ENCODE measurements at places on chromosomes 16 and 17.

DNA sequence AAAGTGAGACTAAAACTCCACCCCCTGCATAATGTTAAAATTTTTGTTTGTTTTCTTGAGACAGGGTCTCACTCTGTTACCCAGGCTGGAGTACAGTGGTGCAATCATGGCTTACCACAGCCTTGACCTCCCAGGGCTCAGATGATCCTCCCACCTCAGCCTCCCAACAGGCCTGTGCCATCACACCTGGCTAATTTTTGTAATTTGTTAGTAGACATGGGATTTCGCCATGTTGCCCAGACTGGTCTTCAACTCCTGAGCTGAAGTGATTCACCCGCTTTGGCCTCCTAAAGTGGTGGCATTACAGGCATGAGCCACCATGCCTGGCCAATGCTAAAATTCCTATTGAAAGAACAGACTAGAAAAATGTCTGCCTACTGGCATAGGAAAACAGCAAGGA lies 103.8 kb downstream of the TRIM37 start:
- no peak for DNase-seq

GRCh38 chr16:21523411-21524067 lies 75.8 kb upstream of the METTL9 start:
- DNase-seq = no peak

GRCh38 chr16:84502075-84502474 lies 2.4 kb downstream of the MEAK7 start:
- DNase-seq = no peak

GRCh38 chr16:17776465-17776864 lies 305.7 kb upstream of the XYLT1 start:
- no peak for DNase-seq

GRCh38 chr17:48613862-48614694 lies 1.0 kb downstream of the HOXB8 start:
- DNase-seq = no peak

GRCh38 chr16:55658898-55659420 lies 3.2 kb downstream of the SLC6A2 start:
- DNase-seq = no peak

DNA sequence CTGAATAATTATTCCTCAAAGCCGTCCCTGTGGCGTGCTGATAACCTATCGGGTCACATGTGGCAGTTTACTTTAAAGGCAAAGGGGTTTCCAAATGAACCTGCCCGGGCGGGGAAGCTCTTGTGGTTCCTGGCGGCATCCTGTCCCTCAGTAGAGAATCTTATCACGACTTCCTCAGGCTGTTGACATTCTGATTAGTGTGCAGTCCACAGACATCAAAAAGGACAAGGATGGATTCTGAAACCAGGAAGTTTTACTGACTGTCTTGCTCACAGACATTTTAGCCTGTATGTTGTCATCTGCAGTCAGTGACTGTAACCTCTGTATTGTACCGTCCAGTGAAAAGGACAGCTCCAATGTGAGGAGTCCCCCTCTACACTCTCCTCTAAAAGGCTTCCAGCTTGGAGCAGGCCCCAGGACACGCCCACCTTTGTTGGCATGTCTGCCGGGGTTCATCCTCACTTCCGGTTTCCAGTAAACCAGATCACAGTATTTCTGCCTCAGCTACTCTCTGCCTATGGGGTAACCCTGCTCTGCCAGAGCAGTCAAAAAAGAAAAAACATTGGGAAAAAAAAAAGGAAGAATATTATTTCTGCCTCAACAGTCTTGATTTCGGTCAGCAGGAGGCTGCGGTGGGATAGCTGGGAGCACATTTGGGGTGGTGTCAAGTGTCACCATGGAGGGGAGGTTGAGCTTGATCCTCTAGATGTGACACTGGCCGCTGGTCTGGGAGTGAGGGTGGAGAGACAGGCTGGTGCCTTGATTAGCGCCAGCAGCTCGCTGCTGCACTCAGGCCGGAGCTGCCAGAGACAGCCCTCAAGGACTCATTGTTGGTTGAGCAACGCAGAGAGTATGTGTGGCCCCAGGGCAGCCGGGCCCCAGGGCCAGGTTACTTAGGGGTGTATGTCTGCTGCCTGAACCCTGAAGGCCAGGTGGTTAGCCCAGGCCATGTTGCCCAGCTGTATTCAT lies 89.0 kb upstream of the DNAH17 start:
- DNase-seq = no peak

GRCh38 chr17:43463241-43463640 lies 20.5 kb upstream of the DHX8 start:
- DNase-seq = no peak

GRCh38 chr17:70875729-70876310 lies 706.5 kb downstream of the KCNJ2 start:
- DNase-seq = no peak

GRCh38 chr16:56874800-56875199 lies 9.8 kb downstream of the SLC12A3 start:
- DNase-seq = no peak

DNA sequence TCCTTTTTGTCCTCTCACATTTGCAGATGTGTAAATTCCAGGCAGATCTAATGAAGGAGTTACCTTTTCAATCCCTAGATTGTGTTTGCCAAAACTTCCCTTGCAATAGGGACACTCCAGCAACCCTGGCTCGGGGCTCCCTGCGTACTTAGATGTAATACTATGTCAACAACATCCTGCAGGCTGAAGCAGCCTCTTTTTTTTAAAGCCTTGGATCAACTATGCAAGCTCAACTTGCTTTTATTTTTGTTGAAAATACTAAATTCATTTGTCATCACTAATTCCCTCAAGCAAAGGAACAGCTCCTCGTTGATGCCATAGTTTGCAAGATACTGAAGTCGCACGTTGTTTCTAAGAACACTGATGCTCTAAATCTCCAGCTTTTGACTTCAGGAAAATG lies 59.1 kb downstream of the GRIN2A start:
- no peak for DNase-seq

DNA sequence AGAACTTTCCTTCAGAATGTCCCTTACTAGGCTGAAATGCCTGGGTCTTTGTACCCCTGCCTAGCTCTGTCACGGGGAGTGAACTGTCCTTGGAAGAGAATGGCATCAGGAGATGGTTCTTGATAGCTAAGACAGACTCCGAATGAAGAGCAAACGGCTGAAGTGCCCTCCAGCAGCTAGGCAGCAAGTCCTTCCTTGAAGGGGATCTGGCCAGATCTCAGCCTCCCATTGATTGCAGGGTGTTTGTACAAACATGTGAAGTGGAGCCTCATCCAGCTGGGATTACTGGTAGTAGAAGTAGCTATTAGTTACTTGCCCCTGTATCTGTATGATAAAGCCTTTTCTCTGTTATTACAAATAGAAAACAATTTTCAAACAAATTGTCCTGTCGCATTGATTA lies 30.9 kb downstream of the LRRC36 start:
- DNase-seq = no peak

DNA sequence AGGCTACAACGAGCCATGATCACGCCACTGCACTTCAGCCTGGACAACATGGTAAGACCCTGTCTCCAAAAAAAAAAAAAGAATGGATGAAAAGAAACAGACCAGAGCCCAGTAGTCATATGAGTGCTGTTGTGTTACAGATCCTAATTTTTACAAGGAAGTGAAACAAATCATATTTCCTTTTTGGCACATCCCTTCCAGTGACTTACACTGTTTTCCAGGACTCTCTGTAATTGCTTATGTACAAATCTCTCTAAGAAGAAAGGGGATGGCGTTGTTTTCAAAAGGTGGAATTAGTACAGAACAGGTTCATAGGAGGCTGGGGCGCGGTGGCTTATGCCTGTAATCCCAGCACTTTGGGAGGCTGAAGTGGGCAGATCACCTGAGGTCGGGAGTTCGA lies 19.8 kb upstream of the ZNF594 start:
- DNase-seq = no peak

GRCh38 chr17:74452033-74452840 lies 14.2 kb upstream of the CD300A start:
- DNase-seq = no peak

GRCh38 chr16:26993963-26994362 lies 72.8 kb upstream of the C16orf82 start:
- no peak for DNase-seq

DNA sequence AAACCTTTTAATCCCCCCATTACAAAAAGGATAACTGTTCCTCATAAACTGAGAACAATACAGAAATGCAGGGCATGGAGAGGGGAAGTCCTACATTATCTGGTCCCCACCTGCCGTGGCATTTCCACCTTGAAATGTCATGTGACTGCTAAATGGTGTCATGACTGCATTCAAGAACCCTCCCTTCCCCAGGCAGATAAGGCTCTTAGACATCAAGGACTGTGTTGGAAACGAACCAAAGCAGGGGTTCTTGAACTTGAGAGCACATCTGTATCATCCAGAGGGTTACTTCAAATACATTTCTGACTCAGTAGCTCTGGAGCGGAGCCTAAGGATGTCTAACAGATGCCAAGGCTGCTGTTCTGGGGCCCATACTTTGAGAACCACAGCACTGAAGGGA lies 18.4 kb downstream of the CMTM3 start:
- DNase-seq = no peak

DNA sequence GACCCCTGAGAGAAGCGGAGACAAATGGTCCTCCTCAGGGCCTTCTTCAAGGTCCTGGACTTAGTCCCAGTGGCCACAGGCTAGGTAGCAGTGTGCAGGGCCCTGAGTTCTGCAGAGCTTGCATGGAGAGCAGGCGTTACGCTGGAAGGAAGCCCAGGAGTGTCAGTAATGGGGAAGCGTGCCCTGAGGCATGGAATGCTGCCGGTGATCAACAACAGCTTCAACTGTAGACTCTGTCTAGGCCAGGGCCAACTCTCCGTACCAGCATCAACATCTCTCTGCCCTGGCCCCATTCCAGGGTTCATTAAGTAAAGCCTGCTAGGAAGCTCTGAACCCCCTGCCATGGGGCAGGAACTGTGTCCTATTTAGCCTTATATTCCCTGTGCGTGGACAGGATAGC lies 568 bp upstream of the TNK1 start:
- no peak for DNase-seq

GRCh38 chr17:71313866-71314265 lies 807.0 kb upstream of the SOX9 start:
- DNase-seq = no peak

GRCh38 chr17:67531291-67531690 lies 154.2 kb downstream of the PITPNC1 start:
- DNase-seq = peak; percentile 22

GRCh38 chr17:43431714-43432523 lies 33.1 kb downstream of the ARL4D start:
- DNase-seq = no peak

GRCh38 chr17:48630925-48631692 lies 5.0 kb upstream of the HOXB9 start:
- no peak for DNase-seq

DNA sequence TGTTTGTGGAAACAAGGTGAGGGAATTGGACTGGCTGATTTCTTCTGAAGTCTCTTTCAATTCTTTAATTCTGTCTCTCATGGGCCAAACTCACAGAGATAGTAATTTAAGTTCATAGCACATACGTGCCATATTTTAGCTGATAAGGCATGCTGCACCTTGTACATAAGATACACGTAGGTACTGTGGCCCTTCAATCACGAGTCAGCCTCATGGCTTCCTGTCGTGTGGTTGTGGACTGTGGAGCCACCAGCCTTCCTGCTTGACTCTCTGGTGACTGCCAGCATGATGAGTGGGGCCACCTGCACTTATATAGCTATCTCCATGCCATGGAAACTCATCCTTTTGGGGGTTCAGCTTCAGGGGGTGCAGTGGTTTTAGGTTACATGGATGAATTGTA lies 25.1 kb downstream of the KSR1 start:
- no peak for DNase-seq

GRCh38 chr16:65392806-65393565 lies 271.1 kb upstream of the CDH11 start:
- DNase-seq = no peak

DNA sequence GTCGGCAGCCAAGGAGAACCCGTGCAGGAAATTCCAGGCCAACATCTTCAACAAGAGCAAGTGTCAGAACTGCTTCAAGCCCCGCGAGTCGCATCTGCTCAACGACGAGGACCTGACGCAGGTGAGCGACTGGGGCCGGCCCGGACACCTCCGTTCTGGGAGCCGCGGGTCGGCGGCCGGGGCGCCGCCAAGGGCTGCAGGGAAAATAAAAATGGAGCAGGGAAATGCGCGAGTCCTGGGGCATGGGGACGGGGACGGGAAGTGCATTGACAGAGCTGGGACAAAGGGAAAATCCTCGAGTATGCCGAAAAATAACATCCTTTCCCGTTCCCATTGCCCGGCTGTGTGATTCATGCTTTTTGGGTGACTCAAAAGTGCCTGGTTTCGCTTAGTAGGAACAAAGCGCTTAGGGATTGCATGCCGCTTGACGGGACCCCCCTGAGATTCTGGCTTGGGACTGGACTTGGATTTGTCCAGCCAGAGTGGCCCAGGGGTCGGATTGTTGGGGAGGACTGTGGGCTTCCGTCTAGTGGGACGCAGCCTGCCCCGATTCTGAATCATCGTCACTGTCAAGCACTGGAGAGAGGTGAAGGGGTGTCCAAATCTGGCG lies 699 bp downstream of the MPRIP start:
- no peak for DNase-seq

DNA sequence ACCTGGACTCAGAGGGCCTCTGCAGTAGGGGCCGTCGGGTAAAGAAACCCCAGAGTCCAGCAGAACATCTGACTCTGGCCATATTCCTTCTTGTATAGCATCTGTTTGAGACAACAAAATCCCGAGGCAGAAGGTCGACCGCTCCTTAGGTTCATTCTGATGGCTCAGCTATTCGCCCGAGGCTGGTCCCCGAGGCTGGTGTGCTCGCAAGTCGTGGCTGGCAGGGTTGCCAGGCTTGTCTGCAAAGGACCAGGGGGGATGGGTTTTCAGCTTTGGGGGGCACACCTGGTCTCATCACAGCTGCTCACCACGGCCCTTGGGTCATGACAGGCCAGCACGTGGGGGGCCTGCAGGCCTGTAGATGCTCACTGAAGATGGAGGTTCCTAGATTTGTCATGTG lies 119.1 kb downstream of the BANP start:
- DNase-seq = no peak

- DNase-seq = no peak
Observed at GRCh38 chr16:60792437-60792836, 1243.8 kb downstream of the CDH8 start.

DNA sequence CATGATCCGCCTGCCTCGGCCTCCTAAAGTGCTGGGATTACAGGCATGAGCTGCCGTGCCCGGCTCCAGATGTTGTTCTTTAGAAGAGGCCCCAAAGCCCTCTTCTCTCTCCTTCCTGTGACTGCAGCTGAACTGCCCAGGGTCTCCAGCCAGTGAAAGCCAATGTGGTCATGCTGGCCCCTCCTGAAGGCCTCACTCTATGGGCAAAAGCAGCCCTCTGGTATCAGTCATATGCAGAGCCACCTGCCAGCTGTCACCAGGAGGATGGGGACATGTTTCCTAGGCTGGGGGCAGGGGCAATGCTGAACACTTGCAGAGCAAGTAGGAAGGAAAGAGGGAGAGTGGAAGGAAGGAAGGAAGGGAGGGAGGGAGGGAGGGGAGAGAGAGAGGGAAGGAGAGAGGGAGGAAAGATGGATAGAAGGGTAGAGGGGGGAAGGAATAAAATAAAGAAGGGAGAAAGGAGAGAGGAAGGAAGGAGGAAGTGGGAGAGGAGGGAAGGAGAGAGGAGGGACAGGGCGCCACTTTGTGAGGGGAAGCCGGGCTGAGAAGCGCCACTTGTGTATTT lies 36.0 kb downstream of the SOCS3 start:
- no peak for DNase-seq
